Esophagus muscularis mucosa (tissue), 4 donors: ENCODE measurements at places on chromosomes 5 and 9. TPM values are rescaled to one million over a fixed set of nuclear protein-coding genes. Genes with fewer than 3 reads are reported as not detected.

PCDHB5 gene
- total RNA-seq, result 3.6 TPM

MARCOL gene
- not detected for total RNA-seq

OMD gene
- total RNA-seq, result 19.9 TPM

- no peak for DNase-seq
These were observed 42.9 kb downstream of the CDH6 start for GRCh38 chr5:31236339-31236738.

GRCh38 chr5:168308976-168309598 is 17.6 kb downstream of the WWC1 start:
- DNase-seq, result no peak

DNA sequence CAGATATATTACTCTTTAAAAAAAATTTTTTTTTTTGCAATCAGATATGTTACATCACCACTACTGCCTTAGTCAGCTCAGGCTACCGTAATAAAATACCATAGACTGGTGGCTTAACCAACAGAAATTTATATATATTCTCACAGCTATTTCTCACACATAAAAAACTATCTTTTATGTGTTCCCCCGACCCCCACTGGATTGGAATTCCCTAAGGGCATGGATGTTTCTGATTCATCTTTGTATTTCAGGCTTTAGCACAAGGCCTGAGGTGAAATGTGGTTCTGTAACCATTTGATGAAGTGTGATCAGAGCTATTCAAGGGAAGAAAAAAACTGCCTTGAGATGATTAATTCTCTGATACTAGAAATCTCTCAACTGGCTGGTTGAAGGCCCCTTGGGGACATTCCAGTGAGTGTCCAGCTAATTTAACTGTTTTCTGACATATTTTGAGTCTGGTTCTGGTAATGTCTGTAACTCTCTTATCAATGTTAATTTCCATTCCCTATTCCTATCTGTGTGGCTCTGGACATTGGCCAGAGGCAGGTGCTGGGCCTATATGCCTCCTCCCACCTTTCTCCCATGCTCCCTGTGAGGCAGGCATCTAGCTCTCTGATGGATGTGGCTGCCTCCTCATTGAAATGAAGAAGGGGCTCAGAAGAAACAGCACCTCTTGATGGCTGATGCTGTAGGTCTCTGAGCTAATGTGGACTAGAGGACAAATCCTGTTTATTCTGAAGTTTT is 2.5 kb downstream of the CD14 start:
- DNase-seq, result no peak

GRCh38 chr5:145941448-145942130 is 5.2 kb downstream of the SH3RF2 start:
- DNase-seq, result no peak

DNA sequence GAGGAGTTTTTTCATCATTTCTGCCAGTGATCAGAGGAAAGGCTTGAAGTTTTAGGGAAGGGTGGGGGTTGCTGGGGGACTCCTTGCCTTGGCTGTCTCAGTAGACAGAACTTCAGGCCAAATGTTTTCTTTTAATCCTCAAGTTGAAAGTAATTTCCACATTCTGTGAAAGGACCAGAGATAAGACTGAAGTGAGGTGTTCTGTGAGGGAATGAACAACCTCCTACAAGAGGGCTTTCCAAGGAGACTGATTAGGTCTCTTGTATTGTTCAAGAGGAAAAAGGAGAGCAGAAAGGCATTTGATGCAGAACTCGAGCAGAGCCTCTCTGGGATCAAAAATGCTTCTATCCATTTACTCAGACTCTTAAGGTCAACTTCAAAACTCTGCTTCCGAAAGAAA is 282.1 kb upstream of the ATP10B start:
- DNase-seq, result no peak

GRCh38 chr5:127582773-127583370 is 65.4 kb downstream of the PRRC1 start:
- no peak for DNase-seq

GRCh38 chr9:107989099-107989498 is 499.5 kb upstream of the KLF4 start:
- DNase-seq, result no peak

DNA sequence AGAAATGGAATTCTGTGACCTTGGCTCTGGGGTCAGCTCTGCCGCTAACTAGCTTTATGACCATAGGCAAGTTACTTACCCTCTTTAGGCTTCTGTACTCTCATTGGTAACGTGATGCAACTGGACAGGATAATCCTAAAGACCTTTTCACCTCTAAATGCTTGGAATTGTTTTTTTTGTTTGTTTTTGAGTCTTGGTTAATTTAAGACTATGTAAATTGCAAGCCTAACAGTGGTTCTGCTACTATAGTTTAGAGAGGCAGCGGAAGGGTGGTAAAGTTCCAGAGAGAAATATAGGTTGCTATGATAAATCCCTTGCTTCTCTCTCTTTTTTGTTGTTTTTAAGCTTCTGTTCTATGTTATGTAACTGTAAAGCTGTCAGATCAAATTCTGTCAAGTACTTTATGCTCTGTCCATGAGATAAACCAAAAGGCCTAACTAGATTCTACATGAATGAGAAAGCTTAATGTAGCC is 17.6 kb downstream of the FAM169A start:
- DNase-seq, result no peak

GRCh38 chr5:56047448-56047847 is 52.7 kb upstream of the IL6ST start:
- no peak for DNase-seq

GRCh38 chr5:140576776-140577201 is 12.2 kb downstream of the SLC35A4 start:
- DNase-seq, result no peak

DNA sequence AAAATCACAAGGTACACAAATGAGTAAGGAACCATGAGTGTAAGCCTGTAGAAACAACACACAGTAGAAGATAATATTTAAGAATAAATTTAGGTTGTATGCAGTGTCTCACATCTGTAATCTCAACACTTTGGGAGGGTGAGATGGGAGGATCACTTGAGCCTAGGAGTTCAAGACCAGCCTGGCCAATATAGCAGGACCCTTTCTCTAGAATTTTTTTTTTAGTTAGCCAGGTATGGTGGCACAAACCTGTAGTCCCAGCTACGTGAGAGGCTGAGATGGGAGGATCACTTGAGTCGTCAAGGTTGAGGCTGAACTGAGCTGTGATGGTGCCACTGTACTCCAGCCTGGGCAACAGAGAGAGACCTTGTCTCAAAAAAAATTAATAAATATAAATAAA is 401.2 kb upstream of the RORB start:
- no peak for DNase-seq

- no peak for DNase-seq
These were observed 6.3 kb downstream of the RAPGEF1 start for GRCh38 chr9:131733541-131734061.

GRCh38 chr5:67234671-67235176 is 38.1 kb upstream of the CD180 start:
- no peak for DNase-seq

DNA sequence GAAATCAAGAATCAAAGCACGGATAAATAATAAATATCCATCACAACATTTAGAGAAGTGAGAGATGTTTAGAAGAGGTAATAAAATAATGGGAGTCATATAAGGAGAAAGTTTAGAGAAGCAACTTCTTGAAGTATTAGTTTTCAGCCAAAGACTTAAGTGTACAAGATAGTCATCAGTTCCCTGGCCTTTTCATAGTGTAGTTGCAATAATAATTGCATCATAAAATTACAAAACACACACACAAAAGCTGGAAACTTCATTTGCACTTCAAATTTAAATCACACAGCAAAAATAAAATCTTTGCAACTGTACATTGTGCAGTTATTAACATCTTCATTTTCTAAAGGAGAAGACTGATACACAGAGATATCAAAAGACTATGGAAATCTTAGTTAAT is 319.1 kb upstream of the RGMB start:
- DNase-seq, result no peak
